ENCODE measurements at places on chromosomes 4 and X.

- no peak for DNase-seq
Observed at GRCh38 chr4:120228086-120228485, 161.4 kb upstream of the MAD2L1 start.

- no peak for DNase-seq
Observed at GRCh38 chr4:154076921-154077320, 288.0 kb upstream of the SFRP2 start.

DNA sequence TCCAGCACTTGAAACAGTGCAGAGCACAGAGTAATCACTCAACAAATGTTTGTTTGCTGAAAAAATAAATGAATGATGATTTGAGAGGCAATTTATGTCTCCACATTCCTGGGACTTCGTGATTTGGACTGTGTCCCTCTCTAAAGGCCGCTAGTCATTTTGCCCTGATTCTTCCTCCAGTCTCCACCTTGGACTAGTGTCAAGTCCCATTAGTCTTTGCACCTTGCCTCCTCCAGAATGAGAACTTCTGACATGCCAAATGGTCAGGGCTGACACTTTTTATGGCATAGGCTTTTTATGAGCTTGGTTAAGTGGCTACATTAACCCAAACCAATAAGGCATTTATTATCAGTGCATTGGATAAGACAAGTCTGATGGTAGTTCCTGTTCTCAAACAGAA is 65.1 kb upstream of the POF1B start:
- no peak for DNase-seq

DNA sequence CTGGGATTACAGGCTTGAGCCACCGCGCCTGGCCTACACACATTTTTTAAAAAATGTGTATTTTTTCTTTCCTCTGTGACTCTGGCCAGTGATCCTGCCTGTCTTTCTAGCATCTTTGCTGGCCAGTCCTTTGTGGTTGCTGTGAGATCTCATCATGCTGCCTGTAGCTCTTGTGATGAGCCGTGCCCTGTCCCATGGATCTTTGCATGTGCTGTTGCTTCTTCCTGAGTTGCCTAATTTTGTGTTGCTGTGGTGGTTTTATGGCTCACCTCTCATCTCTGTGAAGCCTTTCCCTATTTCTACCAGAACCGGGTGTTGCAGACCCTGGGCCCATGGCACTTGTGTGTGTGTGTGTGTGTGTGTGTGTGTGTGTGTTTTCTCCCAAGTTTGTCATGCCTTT is 8.3 kb downstream of the NSD2 start:
- DNase-seq = no peak

DNA sequence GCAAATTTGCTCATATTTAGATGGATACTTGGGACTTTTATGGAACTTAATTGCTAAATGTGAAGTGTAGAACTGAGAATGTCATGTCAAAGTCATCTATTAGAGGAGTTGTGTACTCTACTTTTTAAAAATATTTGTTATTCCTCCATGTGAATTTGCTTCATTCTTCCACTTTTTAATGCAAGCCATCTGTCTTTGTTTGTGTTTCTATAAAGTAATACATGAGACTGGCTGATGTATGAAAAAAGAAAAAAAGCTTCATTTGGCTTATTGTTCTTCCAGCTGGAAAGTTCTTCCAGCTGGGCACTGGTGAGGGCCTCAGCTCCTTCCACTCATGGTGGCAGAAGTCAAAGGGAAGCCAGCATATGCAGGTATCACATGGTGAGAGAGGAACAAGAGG is 114.6 kb upstream of the GRID2 start:
- DNase-seq = no peak

GRCh38 chrX:55210931-55211677 is 9.0 kb upstream of the PAGE5 start:
- DNase-seq = no peak

DNA sequence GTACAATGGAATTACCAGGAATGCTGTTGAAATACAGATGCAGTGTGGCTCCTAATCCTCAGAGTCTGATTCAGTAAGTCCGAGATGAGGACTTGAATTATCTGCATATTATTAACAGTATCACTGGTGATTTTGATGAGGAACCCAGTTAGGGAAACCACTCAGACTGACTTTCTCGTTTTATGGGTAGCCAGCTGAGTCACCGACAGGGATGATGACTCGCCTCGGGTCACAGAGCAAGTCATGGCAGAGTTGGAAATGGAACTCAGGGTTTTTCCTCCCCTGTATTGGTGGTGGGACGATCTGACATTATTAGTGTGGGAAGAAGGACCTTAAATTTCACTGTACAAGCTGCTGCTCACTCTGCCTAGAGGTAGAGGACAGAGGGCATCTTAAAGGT is 51.3 kb downstream of the RTL9 start:
- no peak for DNase-seq

- no peak for DNase-seq
Observed at GRCh38 chr4:8579526-8580320, 469 bp upstream of the GPR78 start.

GRCh38 chr4:138650929-138651448 is 364.6 kb upstream of the NOCT start:
- no peak for DNase-seq

All from stimulated activated CD4-positive, alpha-beta T cell treated with anti-CD3 and anti-CD28 coated beads, Interleukin-15, amount 100 ng/mL, for 1 hour (primary cell).